ENCODE measurements at places on chromosomes 16 and 17.

GRCh38 chr17:70345061-70345460 is 175.7 kb downstream of the KCNJ2 start:
- DNase-seq = no peak

GRCh38 chr16:68686905-68687304 is 41.8 kb downstream of the CDH3 start:
- no peak for DNase-seq

GRCh38 chr17:27533874-27534815 is 77.9 kb downstream of the KSR1 start:
- no peak for DNase-seq

DNA sequence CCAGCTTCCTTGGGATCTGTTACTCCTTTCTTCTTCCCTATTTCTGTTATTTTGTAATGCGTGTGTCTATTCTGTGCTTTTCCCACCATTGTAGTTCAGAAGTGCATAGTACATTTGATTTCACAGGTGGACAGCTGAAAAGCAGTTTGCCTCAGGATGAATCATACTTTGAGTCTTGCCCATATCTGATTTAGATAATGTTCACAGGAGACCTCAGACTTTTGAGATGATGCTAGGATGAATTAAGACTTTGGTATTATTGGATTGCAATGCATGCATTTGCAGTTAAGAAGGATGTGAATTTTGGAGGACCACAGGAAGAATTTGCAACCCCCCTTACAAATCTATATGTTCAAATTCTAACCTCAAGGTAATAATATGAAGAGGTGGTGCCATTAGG is 769.6 kb downstream of the CDH11 start:
- DNase-seq = no peak

- DNase-seq = peak; percentile 8
Observed at GRCh38 chr17:8057691-8058114, 18.8 kb downstream of the ALOX15B start.

GRCh38 chr16:12111223-12111622 is 134.7 kb downstream of the SNX29 start:
- no peak for DNase-seq

GRCh38 chr16:57622361-57623250 is 5.8 kb upstream of the ADGRG1 start:
- DNase-seq = no peak

GRCh38 chr17:64687961-64688360 is 25.9 kb upstream of the SMURF2 start:
- DNase-seq = no peak

DNA sequence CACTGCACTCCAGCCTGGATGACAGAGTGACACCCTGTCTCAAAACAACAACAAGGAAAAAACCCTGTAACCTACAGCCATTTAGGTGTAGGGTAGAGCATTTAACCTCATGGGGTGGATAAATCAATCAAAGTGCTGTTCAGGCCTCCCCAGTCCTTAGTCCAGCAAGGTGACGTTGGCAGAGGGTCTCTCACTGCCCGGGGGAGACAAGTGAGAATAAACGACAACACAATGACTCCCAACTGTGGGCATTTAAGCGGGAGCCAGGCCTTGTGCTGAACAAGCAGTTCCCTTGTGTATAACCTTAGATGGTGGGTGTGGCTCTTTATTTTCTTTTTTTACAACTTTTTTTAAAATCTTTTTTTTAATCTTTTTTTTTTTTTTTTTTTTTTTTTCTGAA is 29.3 kb downstream of the TMEM92 start:
- no peak for DNase-seq

- DNase-seq = no peak
Observed at GRCh38 chr16:50193594-50193993, 40.5 kb downstream of the TENT4B start.

GRCh38 chr17:51083981-51084380 is 36.7 kb downstream of the SPAG9 start:
- no peak for DNase-seq

GRCh38 chr17:48307814-48308411 is 122.1 kb downstream of the SKAP1 start:
- no peak for DNase-seq

GRCh38 chr17:2094891-2095535 is 40.1 kb downstream of the HIC1 start:
- DNase-seq = no peak
